Karpas-422 (cell line): ENCODE measurements at places on chromosomes 2 and 18. TPM values are rescaled to one million over a fixed set of nuclear protein-coding genes. Genes with fewer than 3 reads are reported as not detected.

The CNGA3 gene
- total RNA-seq = 0.07 TPM in 1 of 2 replicates, not detected in the other

The OTOF gene
- total RNA-seq = 0.04 and 0.07 TPM in 2 replicates

GRCh38 chr2:211900000-211900399 lies 638.6 kb downstream of the ERBB4 start:
- no peaks in the 10 kb centered on the region for H3K27me3 ChIP-seq
- no peak overlapping the region for H3K27ac ChIP-seq
- no peaks in the 10 kb centered on the region for H3K36me3 ChIP-seq
- H3K4me1 ChIP-seq = no peaks in the 10 kb centered on the region

The KCNE4 gene
- total RNA-seq = not detected in 2 replicates

The LHCGR gene
- total RNA-seq = not detected in 2 replicates

DNA sequence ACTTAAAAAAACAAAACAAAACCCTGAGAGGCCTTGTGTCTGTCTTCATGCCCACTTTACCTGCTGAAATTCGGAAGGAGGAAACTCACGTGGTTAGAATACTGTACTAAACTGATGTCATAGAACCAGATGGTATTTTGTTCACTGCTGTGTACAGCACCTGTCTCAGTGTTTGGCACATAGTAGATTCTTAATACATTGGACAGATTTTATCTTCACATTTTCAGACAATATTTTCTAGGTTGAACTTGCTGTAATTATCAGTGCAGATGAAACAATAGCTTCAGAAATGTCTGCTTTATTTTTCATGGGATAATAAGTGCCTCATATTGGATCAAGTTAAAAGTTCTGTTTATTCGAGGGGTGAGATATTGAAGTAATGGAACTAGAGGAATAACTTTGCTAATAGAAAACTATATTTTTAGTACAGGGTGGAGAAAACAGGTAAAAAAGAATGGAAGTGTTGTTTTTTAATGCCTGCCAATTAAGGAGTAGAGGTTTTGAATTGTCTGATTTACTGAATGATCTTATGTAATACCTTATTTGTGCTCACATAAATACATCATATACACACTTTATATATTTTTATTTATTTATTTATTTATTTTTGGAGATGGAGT lies 23.7 kb downstream of the DDX1 start:
- no peak for DNase-seq
- H3K36me3 ChIP-seq = peaks cover 9% of the 10 kb centered on the region; the same call in 1 of the 2 replicates
- H3K4me1 ChIP-seq = no peaks in the 10 kb centered on the region
- H3K27me3 ChIP-seq = no peaks in the 10 kb centered on the region
- no peak overlapping the region for H3K4me3 ChIP-seq

- no peaks in the 10 kb centered on the region; the same call in 1 of the 2 replicates for H3K27me3 ChIP-seq
- no peaks in the 10 kb centered on the region for H3K36me3 ChIP-seq
- H3K4me1 ChIP-seq = peaks cover 3% of the 10 kb centered on the region; the same call in 1 of the 2 replicates
- no peak overlapping the region for H3K27ac ChIP-seq
- no peak overlapping the region for H3K4me3 ChIP-seq
Observed at GRCh38 chr2:98412751-98413458, 31.8 kb upstream of the INPP4A start.

The ANKRD30BL gene
- not detected in 2 replicates for total RNA-seq
